NCI-H1436 treated with DMSO at 0.1 percent for 48 hours (cell line): ENCODE measurements at places on chromosomes 3 and 15.

DNA sequence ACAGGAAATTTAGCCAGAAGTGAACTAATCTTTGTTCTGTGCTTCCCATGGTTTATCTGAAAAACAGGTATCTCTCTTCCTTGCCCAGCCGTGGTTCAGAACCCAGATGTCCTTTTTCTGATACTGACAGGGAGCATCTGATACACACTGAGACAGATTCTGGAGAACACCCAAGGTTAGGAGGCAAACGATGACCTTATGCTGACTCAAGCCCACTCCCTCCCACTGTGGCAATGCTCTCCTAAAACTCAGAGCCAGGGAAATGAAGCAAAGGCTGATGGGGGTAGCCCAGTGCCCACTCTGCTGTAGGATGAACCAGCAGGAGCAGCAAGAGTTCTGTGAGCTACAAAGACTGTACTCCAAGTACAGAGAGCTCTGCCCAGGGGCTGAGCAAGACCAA lies 225.1 kb downstream of the NTRK3 start:
- DNase-seq, result no peak

DNA sequence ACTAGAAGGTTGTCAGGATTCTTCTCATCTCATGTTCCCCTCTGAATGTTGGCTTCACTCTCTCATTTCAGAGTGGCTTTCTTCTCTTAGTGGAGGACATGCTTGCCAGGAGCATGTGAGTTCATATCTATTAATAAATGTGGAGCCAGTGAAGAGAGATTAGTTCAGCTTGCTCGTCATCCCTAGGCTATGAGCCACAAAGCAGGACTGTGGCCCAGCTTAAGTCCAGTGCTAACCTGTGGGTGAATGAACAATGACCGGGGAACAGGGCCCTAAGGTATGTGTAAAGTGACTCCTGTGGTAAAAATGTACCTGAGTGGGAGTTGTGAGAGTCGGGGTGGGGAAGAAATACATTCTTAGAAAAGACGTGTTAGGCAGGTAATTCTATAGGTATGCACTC lies 96.9 kb upstream of the TBL1XR1 start:
- no peak for DNase-seq

GRCh38 chr3:12507591-12508281 lies 23.5 kb downstream of the TSEN2 start:
- no peak for DNase-seq

DNA sequence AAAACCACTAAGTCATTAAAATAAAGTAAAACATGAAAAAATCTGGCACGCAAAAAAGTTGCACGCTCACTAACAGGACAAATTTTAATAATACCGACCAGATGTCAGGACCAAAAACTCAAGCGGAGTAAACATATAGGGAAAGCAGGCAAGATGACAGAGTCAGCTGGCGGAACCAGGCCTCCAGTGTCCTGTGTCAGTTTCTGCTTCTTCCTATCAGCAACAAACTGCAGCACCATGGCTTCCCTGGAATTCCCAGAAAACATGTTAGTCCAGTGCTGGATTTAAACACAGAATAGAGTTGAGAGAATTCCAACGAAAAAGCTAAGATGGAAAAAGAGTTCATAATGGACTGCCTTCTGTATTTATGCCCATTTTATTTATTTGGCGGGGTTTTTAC lies 169.1 kb upstream of the ARHGEF26 start:
- no peak for DNase-seq

DNA sequence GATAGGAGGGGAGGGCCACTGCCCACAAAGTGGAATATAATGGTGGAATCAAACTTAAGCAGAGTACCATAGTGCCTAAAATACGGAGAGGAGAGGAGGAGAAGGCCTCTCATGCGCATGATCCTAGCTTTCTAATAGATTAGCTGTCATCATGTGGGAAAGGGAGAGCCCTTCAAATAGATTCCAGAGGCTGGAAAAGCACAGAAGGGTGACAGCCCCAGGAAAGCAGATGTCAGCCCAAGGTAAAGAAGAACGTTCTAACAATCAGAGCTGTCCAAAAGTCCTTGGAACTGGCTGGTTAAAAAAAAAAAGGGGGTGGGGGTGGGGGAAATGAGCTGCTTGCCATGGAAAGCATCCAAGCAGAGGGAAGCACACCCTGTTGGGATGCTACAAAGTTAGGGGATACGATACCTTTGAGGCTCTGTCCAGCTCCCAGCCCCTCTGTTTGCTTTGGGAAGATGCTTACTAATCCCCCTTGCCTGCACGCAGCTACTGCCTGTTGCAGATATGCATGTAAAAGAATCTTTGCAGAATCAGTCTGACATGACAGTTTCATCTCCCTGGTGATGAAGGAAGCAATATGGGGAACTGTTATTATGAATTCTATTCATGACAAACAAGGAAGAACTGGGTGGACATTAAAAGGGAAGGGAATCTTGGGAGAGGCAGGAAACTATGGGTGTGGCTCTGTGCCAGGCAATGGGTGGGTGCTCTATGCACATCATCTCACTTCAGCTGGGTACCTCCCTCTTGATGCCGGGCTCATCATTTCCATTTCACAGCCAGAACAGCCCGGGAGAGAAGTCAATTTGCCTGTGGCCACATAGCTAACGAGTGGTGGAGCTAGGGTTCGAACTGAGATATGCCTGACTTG lies 10.1 kb upstream of the LMCD1 start:
- DNase-seq, result no peak
